Non-pigmented ciliary epithelial cell (primary cell): ENCODE measurements at places on chromosomes 11 and 22.
A peak's percentile ranks its signal among the peaks of the same experiment; 100 is the strongest.

DNA sequence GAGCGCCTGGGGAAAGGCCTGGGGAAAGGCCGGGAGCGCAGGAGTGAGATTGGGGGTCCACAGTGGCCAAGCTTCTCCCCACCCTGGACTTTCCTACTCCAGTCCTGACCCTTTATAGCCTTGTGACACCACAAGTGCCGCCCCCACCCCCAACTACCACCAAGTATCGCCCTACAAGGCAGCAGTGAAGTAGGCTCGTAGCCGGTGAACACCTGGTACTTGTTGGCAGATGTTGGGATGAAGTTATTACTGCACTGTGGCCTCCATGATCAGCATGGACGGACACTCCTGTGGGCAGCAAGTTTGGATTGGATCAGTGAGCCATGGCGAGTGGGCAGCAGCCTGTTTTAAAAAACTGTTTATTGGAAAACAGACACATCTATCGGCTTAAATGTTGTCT, 45.0 kb downstream of the EIF3F start:
- DNase-seq = no peak

GRCh38 chr11:18563090-18563730, 25.3 kb downstream of the UEVLD start:
- no peak for DNase-seq

DNA sequence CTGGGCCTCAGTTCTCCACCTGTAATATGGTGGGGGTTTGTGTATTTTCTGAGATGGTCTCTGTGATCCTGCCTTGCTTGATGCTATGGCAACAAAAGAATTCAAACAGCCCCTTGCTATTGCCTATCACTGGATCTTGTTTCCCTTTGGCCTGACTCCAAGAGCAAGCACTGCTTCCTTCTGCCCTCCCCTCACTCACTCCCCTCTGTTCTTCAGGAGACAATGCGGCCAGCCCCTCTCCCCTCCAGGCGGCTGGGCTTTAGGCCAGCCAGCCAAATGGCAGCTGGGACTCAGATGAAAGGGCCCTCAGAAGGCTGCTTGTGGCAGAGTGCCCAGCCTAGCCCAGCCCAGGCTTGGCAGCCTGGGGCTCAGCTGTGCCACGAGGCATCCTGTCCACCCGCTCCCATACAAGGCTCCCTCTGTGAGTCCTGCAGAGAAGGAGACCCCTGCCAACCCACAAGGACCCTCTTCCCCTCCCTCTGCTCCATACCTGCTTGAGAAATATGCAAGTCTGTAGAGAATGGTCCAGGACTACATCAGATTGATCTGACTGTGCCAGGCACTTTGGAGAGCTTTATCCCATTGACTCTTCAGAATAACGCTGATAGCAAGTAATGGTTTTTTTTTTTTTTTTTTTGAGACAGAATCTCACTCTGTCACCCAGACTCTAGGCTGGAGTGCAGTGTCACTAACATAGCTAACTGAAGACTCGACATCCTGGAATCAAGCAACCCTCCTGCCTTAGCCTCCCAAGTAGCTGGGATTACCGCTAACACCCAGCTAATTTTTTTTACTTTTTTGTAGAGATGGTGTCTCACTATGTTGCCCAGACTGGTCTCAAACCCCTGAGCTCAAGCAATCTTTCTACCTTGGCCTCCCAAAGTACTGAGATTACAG, 7.6 kb upstream of the KCTD14 start:
- DNase-seq = no peak

GRCh38 chr11:119218141-119218878, 12.2 kb downstream of the CBL start:
- DNase-seq = peak; percentile 92

GRCh38 chr22:42985531-42985905, 29.4 kb downstream of the PACSIN2 start:
- no peak for DNase-seq

- DNase-seq = no peak
Measured at GRCh38 chr11:123429913-123430720, at the start of gene GRAMD1B. TSS of gene GRAMD1B (plus strand) at chr11:123430269. CDS start at chr11:123430793, 524 bp downstream.

DNA sequence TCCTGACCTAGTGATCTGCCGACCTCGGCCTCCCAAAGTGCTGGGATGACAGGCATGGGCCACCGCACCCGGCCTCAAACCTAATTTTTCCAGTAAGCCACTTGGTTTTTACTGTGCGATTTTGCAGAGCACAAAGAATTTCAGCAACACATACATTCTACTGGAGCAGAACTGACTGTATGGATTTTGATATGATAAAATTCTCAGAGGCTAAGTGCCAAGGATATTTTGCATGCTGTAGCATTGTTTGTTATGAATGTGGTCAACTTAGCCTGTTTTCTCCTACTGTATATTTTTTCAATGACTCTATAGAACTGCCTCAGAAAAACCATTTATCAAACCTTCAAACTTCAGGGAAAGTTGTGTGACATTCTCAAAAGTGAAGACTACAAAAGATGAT, 89.2 kb downstream of the FAT3 start:
- DNase-seq = no peak

DNA sequence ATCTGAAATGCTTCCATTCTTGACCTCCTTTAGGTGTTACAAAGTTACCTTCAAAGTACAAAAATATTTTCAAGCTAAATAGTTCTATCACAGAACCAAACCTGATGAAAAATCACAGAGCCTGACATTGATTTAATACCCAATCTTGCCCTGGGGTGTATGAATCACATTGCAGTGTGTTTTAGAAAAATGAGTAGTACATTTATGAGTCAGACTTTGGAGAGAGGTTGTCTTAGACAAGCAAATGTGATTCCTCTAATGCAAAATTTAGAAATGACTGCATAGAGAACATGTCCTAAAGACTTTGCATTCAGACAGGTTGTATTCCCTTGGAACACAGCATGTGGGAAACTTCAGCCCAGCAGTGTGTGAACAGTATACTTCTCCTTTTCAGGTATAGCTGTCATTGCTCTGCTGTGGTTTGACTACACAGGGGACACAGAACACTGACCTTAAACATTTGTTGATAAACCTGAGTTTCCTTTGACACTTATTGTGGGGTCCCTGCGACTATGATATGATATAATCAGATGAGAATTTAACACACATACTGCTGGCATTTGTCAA, 972.1 kb downstream of the JRKL start:
- peak; percentile 24 for DNase-seq

DNA sequence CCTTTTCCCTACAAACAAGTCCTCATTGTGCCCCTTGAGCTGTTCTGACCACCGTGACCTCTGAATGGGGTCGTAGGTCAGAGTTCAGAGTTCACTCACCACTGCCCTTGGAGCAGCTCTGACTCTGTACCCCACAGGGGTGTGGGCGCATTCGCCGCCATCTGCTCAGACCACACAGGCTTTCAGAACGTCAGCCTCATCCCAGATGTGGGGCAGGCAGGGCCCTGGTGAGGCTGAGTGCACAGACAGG, 14.8 kb upstream of the MUC5B start:
- DNase-seq = no peak

GRCh38 chr11:43217849-43218248, 93.9 kb upstream of the API5 start:
- no peak for DNase-seq

DNA sequence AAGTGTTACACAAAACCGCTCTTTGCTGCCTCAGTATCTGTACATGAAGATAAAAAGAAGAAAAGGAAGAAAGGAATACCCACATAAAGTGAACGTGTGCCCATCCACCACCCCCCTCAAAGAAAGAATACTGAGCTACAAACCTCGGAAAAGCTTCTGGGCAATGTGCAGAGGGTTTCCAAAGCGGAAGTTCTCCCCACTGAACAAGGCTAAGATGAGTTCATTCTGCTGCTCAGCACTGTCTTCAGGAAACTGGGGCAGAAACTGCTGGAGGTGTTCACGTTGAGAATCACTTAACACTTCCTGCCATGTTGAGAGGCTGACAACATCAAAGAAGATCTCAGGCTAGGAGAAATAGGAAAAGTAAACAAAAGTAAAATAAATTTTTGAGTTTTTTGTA, 6.9 kb downstream of the NFRKB start:
- no peak for DNase-seq

DNA sequence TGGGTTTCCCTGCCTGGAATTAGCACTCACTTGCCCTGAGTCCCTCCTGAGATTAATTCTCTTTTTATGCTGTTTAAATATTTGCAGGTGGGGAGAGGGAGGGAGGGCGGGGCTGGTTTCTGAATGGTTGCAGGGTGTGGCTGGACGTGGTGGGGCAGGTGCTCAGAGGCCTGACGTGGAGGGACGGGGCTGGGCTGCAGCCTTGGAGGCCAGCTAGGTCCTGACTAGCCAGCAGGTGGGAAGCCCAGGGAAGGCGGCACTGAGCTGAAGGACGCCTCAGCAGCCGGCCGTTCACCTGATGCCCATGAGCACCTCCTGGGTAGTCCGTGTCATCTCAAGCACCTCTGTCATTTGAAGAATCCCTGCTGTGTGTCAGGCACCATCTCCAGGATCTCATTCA, 21.3 kb downstream of the SGSM1 start:
- no peak for DNase-seq

- DNase-seq = no peak
Measured at GRCh38 chr22:44947846-44948245, 62.0 kb downstream of the PHF21B start.

DNA sequence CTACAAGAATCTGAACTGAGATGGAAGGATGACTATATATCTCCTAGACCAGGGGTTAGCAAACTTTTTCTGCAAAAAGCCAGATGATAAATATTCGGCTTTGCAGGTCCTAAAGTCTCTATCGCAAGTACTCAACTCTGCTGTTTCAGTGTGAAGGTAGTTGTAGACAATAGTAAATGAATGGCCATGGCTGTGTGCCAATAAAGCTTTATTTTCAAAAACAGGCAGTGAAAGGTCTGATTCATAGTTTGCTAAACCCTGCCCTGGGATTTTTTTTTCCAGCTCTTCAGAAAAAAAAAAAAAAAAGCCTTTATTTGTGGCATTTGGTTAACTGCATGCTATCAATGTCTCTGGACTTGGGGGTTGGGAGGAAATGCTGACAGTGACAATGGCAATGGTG, 37.5 kb downstream of the FAM227A start:
- no peak for DNase-seq

- DNase-seq = no peak
Measured at GRCh38 chr11:119380827-119381180, 686 bp downstream of the USP2 start.

- no peak for DNase-seq
Measured at GRCh38 chr11:11701070-11701469, 79.3 kb upstream of the GALNT18 start.

- DNase-seq = no peak
Measured at GRCh38 chr11:107840129-107840484, 18.5 kb downstream of the SLC35F2 start.

DNA sequence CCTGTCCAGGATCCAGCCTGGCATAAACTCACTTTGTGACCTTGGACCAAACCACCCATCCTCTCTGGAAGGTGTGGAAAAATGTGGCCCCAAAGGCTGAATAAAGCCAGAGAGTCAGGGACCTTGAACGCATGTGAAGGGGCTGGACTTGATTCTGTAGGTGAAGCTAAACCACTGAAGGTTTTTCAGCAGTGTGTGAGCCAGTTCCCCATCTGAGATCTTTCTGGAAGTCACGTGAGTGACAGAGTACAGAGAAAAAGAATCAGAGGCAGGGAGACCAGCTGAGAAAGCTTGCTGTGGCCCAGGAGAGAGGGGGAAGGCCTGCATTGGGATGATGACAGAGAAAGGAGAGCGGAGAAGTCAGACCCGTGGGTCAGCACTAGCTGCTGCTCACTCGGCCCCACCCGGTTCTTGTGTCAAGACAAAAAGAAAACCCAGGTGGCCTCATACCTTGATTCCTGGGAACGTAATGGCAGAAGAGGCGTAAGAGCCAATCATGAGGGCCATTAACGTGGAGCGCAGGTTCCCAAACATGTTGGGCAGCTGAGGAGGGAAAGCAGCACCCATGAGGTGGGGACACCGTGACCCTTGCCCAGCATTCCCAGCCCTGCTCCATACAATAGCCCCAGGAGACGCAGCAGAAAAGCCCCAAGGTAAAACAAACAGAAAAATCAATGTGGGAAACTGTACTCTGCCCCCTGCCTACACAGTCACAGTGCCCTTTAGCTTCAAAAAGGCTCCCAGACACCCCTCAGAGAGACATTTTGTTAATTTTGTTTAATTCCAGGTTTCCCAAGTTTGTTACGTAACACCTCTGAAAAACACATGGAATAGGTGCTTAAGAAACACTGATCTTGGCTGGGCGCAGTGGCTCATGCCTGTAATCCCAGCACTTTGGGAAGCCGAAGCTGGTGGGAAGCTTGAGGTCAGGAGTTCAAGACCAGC, 17.9 kb downstream of the SLC43A1 start:
- no peak for DNase-seq

DNA sequence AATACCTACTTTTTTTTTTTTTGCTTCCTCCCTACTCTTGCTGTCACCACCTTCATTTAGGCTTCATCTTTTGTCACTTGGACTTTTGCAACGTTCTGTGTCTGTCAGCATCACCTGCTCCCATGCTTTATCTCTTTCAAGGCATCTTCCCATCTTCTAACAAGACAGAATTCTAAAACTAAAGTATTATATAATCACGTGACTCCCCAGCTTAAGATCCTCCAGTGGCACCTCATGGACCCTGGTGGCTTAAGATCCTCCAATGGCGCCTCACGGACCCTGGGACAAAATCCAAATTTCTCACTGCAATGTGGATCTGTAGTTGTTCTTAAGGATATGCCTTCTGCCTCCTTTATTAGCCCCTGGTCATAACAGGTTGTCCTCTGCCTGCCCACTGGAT, 248.2 kb upstream of the SORL1-AS1 start:
- DNase-seq = no peak

DNA sequence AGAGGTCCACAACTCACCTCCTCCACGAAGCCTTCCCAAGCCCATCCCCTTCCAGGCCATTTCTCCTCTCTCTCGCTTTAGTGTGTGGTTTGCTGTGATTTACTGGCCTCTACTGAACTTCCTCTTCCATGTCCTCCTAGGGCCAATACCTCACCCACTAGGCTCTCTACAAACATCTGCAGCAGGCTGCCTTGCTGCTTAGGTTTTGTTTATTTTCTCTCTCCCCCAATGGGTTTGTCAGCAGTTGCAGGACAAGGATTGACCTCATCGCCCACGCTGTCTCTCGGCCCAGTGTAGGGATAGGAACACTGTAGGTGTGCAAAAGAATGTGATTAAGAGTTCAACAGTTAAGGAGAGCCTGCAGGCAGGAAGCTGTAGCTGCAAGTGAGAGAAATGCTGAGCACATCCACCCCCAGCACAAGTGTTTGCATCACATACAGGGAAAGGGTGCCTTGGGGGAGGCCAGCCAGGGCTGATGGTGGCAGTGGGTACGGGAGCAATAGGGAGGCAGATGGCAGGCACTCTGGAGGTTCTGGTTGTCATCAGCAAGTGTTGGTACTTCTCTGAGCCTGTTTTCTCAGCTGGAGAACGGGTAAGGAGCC, 1.4 kb downstream of the PC start:
- DNase-seq = peak; percentile 94

DNA sequence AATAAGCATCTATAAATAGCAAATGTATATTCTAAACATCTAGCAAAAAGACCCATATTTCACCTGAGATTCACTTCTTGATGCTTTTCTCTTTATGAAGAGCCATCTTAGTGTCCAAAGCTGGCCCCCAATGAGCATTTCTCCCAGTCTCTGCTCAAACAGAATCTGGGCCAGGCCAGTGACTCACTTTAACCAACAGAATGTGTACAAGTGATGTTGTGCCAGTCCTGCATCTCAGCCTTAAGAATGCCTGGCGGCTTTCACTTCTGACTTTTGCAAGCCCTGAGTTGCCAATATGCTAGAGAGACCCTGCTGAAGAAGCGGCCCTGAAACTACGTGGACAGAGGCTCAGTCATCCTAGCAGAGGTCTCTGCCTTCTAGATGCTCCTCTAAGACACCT, 6.9 kb upstream of the COPB1 start:
- no peak for DNase-seq

- DNase-seq = no peak
Measured at GRCh38 chr11:824292-824880, 3.3 kb upstream of the CRACR2B start.
